Stimulated activated CD4-positive, alpha-beta T cell treated with anti-CD3 and anti-CD28 coated beads, Interleukin-1b, Interleukin-23, amount 100 ng/mL, for 48 hours (primary cell): ENCODE measurements at places on chromosomes 1 and 21.

GRCh38 chr21:16838331-16838730 is 674.5 kb upstream of the CXADR start:
- DNase-seq: no peak

DNA sequence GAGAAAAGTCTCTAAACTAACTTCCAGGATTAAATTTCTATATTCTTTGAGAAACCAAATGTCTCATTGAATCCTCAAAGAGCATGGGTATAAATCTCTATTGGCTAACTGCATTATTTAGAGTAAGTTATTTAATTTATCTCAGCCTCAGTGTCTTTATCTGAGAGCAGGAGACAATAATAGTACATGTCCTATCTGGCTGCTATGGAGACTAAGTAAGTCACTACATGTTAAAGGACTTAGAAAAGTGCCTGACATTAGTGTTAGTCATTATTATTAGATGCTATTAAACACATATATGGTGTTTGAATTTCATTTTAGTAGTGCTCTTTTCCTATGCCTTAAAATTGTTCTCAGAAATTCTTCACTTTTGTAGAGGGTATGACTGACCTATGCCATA is 505.2 kb downstream of the NEGR1 start:
- no peak for DNase-seq

DNA sequence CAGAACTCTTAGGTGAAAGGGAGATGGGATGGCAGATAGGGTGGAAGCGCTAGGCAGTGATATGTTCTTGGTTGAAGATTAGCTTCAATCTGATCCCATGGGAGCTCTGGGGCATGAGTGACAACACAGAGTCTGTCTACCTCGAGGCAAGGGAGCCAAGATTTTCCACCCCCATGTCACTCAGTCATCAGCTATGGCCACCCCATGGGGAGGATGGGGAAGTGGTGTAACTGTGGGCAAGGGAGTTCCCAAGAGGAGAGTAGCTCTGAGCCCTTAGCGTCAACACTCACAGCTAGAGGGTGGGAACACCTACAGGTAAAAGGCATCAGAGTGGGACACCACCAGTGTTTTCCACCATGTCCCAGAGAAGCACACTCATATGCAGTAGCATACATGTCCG is 30.3 kb upstream of the C1QA start:
- no peak for DNase-seq

- no peak for DNase-seq
These were observed 311.7 kb upstream of the LRRC7 start for GRCh38 chr1:69256036-69256435.

DNA sequence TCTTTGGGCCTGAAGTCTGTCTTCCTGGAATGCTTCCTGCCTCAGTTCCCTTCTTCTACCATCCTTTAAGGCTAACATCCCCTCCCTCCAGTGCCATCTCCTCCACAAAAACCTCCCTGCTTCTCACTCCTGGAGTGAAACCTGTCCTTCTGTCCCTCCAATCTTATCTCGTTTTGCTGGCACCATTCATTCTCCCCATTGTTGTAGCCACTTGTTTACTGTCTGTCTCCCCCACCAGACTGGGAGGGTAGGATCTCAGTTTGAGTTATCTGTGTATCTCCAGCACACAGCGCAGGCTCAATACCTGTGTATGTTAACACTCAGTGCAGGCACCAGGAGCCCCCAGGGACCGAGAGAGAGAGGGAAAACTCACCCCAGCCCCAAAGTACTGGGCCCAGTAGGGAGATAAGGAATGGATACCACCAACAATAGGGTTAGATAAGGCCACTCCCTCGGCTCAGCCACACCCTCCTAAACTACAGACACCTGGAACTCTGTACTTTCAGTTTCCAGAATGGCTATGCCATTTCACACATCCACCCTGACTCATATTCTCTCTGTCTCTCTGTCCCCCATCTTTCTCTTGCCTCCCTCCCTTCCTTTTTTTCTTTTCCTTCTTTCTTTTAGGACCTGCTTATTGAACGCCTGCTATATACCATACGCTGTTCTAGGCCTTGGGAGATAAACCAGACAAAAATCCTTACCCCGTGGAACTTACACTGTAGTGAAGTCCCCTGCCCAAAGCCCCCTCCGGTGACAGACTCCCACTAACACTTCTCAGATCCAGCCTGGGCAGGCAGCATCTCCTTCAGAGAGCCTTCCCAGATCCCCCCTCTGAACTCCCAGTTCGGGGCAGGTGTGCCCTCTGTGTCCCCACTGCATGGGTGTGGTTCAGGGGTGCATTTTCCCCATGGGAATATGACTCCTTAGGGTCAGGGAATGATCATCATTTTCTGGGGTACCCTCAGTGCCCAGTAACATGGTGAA is 3.3 kb upstream of the SSBP3 start:
- peak; percentile 33 for DNase-seq

DNA sequence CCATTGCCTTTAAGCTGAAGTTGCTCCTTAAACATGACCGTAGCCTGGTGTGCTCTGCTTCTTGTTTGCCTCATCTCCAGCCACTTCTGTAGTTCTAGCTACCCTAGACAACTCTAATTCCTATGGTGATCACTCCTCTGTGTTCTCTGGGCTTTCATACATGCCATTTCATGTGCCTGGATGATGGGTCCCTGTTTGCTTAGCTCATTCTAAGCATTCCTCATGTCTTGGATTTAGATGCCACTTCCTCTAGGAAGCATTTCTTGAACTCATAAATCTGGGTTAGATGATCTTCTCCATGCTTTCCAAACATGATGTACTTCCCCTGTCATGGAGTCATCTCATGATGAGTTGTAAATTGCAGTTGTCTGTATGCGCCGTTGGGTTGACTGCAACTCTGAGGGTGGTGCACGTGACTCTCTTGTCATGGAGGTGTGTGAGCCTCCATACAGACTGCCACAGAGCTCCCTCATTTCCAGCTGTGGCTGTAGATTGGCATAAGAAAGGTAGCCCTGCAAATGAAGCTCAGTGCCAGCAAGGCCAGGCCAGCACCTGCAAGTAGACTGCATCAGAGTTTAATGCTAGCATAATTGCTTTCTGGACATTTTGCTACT is 77.2 kb downstream of the LAMC1 start:
- DNase-seq: no peak

DNA sequence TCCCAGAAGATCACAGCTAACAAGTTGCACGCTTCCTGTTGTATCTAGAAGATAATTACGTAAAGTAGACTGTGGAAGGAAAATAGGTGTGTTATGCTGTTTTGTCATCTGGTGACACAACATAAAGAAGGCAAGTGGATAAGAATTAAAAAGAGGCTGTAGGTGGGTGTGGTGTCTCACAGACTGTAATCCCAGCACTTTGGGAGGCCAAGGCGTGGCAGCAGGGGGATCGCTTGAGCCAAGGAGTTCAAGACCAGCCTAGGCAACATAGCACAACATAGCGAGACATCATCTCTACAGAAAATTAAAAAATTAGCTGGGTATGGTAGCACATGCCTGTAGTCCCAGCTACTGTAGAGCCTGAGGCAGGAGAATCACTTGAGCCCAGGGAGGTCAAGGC is 17.9 kb upstream of the ZNF281 start:
- DNase-seq: no peak

- DNase-seq: no peak
These were observed 22.7 kb upstream of the DNAJC28 start for GRCh38 chr21:33514229-33514628.

GRCh38 chr1:214476986-214477870 is 74.2 kb downstream of the PTPN14 start:
- DNase-seq: no peak

DNA sequence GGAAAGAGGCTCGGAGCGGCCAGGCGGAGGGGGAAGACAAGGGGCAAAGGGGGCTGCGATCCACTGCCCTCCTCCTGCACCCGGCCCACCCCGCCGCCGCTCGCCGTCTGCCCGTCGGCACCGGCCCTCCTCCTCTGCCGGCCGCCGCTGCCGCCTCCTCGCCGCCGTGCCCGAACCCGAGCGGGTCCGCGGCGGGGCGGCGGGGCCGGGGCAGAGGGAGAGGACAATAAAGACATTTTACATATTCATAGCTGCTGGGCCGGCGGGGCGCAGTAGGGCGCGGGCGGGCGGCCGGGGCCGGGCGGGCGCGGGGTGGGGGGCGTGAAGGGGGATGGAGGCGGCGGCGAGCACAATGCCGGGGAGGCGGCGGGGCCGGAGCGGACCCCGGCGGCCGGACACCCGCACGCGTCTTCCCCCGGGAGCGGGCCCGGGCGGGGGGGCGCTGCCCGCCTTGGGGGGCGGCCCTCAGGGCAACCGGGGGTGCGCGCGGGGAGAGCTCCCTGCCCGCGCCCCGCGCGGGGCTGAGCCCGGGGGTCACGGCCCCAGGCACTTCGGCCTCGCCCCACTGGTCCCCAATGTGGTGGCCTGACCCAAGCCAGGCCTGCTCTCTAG is 546 bp downstream of the POU2F1 start:
- DNase-seq: no peak

DNA sequence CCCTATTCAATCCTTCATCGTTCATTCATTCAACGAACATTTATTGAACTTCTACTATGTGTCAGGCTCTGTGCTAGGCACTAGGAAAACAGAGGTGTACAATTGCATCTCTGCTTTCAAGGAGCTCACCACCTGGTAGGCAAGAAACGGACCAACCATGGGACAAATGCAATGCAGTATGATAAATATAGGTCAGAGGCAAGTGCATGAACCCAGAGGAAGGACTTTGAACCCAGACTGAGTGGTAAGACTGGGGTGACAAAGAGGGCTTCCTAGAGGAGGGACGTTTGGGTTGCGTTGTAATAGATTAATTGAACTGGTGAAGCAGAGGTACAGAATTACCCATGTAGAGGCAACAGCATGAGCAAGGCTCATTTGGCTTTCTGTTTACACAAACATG is 16.4 kb downstream of the CD2 start:
- peak; percentile 17 for DNase-seq

DNA sequence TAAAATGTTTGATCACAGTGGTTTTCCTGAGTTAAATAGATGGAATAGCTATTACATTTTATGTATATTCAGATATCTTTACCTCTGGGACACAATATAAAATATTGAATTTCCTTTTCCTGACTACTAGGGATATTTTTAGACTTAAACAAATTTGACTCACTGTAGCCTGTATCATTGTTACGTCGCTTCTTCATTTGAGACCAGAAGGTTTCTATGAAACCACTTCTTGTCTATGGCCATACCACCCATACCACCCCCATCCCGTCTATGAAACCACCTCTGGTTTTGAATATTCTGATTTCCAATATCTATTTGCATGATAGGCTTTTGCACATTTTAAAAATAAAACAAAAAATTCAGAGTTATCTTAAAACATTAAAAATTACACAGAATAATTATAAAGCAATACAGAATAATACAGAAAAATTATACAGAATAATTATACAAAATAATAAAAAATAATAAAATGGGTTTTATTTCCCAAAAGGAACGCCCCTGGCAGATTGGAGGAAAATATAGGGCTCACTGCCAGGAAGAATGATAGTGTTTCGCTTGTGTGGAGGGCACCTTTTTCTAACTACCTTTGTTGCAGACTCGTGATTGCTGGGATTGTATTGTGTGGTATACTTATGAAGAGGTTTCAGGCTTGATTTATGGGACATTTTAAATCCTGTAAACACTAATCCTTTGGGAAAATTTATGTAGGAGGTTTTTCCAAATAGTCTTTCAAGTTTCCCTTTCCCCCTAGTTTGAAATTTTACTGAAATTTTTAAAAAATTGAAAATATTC is 4.7 kb downstream of the SPEN start:
- DNase-seq: no peak

- DNase-seq: peak; percentile 47
These were observed 71.1 kb downstream of the IER5 start for GRCh38 chr1:181159451-181160140.

- no peak for DNase-seq
These were observed 50.1 kb downstream of the RPS6KA1 start for GRCh38 chr1:26579681-26580111.

DNA sequence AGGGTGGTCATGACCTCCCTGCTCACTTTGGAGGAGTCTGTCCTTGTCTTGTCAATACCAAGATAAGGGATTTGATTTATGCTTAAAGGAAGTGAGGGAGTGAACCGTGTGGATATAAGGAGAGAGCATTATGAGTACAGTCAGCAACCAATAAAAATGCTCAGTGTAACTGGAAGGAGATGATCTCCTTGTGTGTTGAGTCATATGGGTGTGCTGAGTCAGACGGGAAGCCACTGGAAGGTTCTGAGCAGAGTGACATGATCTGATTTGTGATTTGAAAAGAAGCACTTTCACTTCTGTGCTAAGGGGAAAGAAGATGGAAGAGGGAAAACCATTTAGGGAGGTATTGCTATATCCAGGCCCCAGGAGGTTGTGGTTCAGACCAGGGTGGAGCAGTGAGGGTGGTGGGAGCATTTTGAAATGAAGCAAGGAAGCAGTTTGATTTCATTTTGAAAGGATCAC is 2.5 kb upstream of the BCL10 start:
- peak; percentile 63 for DNase-seq

GRCh38 chr1:93704052-93704451 is 22.4 kb upstream of the BCAR3 start:
- DNase-seq: no peak

DNA sequence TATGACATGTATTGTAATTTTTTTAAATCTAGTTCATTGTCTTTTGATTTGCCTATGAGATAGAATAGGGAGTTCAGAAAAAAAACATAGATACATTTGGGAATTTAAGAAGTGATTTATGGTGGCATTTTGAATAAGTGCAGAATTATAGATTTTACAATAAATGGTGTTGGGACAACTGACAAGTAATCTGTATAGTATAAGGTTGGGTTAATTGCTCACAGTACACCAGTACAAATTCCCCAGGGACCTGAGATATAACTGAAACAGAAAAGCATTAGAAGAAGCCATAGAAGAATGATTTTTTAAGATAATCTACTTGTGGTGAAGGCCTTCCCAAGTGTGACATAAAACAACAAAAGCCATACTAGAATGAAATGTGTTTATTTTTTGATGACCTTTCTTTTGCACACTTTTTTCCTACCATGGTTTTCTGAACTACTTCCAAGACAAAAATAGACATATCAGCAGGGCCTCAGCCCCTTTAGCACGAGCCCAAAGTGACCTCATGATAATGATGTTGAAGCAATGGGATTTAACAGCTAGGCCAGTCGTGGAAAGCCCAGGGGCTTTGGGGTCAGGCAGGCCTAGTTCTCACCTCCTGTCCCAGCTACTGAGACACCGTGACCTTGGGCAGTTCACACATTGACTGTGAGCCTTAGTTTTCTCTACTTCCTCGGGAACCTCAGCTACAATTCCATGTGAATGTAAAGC is 87.4 kb downstream of the GREM2 start:
- DNase-seq: no peak

DNA sequence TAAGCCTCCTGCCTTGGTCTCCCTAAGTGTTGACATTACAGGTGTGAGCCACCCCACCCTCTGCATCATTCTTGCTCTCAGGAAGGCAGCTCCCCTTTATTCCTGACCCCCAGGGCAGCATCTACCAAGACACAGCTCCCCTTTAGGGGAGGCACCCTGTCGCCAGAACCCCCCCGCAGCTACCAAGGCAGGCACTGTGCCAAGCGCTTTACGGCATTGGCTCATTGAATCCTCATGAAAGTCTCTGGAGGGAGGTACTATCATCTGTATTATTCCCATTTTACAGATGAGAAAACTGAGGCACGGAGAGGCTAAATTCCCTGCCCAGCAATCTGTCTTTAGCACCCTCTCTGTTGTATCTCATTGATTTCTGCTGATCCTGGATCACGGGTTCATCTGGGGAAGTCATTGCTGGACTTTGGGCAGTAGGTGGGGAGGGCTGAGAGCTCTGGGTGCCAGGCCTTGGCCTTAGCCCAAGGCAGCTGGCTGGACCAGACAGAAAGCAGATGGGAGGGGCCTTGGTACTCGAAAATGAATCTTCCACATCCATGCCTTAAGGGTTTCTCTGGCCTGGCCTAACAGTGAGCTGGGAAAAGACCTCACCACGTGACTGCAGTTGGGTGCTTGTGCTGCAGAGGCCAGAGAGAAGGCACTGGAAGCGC is 5.9 kb downstream of the PLOD1 start:
- DNase-seq: no peak
